ENCODE measurements at places on chromosomes 16 and 17. TPM values are rescaled to one million over a fixed set of nuclear protein-coding genes. Genes with fewer than 3 reads are reported as not detected.
A peak's percentile ranks its signal among the peaks of the same experiment; 100 is the strongest.

The CHST5 gene
- 0.15 TPM for total RNA-seq

The GPR139 gene
- not detected for total RNA-seq

The ZP2 gene
- not detected for total RNA-seq

The SEZ6L2 gene
- total RNA-seq, result 1.5 TPM

The PNMT gene
- total RNA-seq, result 18.1 TPM

The NPTX1 gene
- total RNA-seq, result not detected

The ARL5C gene
- not detected for total RNA-seq

DNA sequence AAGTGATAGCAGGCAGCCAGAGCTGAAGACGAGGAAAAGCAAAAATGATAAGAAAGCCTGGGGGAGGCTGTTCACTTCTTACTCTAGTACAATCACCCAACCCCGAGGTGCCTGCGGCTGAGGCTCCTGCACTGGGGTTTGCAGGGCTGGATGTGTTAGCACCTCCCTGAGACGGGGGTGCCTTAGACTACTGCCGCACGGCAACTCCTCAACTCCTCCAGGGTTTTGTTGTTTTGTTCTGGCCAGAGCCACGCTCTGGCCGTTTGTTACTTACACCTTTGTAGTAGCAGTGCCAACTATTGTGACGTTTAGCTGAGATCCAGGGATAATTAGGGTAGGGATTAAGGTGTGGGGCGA is 51.5 kb downstream of the LDHD start:
- no peak for DNase-seq

- peak; percentile 73 for DNase-seq
These were observed 891 bp downstream of the CORO1A start for GRCh38 chr16:30184096-30184890.

- DNase-seq, result no peak
These were observed 74.2 kb upstream of the CCL1 start for GRCh38 chr17:34437188-34437587.

- DNase-seq, result no peak
These were observed 19.3 kb downstream of the POLR3K start for GRCh38 chr16:33877-34647.

DNA sequence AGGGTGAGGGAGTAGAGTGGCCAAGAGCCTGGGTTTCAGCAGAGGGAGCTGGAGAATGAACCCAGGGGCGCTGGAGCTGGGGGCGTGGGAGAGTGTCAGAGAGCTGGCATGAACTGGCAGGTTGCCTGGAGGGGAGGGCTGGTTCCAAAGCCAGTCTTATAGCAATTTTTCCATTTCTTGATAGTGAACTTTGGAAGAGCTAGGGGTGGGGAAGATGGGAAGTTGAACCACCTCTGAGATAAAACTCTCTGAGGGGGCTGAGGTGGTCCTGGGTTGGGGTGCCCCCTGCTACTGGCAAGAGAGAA is 36.9 kb downstream of the ADGRG5 start:
- no peak for DNase-seq

GRCh38 chr17:231191-231965 is 49.9 kb upstream of the DOC2B start:
- DNase-seq, result peak; percentile 27

- DNase-seq, result peak; percentile 92
These were observed 11.5 kb upstream of the ZC3H18 start for GRCh38 chr16:88558457-88559442.

GRCh38 chr16:7628981-7629380 is 296.3 kb downstream of the RBFOX1 start:
- DNase-seq, result no peak

GRCh38 chr17:43469145-43469544 is 14.6 kb upstream of the DHX8 start:
- DNase-seq, result no peak

All from right cardiac atrium (tissue), 5 donors.